Activated T-cell treated with anti-CD3 and anti-CD28 coated beads for 24 hours (primary cell): ENCODE measurements at places on chromosomes 13 and 19.
A peak's percentile ranks its signal among the peaks of the same experiment; 100 is the strongest.

- DNase-seq = no peak
These were observed 13.5 kb upstream of the PRR19 start for GRCh38 chr19:42288387-42288786.

- DNase-seq = no peak
These were observed 368.2 kb upstream of the TSHZ3 start for GRCh38 chr19:31717269-31717923.

DNA sequence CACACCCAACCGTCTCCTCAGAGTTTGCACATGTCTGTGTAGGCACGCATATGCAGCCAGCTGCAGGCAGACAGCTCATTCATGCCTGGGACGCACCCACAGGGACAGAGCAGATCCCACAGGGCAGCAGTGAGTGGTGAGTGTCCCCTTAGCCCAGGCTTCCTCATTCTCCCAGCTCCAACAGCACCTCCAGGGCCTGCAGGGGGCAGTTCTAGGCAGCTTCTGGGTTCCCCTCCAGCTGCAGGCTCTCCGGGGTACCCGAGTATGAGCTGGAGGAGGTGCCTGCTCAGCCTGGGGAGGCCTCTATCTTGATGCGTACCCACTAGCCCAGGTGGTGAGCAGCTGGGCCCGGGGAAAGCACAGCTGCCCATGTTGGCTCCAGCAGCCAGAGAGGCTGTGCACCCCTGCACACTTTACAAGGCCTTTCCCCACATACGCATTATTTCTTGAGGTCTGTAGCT lies 1.3 kb upstream of the SHANK1 start:
- no peak for DNase-seq

DNA sequence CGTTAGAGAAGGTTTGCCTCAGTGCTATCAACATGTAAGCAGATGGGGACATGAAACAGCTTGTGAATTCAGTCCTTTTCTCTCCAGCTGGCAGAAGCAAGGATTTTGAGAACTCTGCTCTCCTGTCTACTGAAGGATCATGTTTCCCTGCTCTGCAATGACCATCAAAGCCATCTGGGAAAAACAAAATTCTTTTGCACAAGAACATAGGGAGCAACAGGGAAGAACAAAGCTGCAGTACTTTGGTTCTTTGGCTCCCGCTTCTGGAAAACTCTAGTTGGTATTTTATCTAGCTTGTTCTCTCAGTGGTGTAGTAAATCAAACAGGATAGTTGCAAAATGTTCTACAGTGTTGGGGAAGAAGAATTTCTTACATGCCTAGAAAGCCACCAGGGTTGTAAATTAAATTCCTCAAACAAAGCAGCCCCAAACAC lies 270.4 kb downstream of the ENOX1 start:
- DNase-seq = no peak

DNA sequence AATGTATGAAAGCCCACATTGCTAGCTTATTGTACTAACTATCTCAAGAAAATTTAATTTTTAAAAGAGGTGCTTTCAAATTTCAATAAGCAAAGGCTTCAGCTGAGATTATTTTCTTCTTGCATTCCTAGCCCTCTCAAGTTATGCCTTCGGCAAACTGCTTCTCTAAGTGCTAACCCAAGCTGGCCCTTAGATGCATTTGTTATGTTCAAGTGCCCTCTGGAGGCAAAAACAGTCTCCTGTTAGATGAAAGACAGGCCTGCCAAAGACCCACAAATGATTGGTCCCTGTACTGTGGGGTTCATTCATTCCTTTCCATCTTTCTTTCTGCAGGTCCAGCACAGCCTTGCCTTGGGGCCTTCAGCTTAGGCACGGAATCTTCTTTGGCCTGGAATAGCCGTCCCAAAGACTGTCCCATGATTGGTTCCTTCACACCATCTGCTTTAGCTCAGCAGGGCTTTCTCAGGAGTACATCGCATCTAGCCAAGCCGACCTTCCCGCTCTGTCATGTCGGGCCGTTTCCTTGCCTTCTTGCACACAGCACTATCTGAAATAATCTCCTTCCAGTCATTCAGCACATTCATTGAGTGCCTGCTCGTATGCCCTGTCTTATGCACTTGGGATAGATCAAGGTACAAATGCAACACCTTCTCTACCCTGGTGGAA lies 26.4 kb upstream of the TPTE2 start:
- peak; percentile 21 for DNase-seq

DNA sequence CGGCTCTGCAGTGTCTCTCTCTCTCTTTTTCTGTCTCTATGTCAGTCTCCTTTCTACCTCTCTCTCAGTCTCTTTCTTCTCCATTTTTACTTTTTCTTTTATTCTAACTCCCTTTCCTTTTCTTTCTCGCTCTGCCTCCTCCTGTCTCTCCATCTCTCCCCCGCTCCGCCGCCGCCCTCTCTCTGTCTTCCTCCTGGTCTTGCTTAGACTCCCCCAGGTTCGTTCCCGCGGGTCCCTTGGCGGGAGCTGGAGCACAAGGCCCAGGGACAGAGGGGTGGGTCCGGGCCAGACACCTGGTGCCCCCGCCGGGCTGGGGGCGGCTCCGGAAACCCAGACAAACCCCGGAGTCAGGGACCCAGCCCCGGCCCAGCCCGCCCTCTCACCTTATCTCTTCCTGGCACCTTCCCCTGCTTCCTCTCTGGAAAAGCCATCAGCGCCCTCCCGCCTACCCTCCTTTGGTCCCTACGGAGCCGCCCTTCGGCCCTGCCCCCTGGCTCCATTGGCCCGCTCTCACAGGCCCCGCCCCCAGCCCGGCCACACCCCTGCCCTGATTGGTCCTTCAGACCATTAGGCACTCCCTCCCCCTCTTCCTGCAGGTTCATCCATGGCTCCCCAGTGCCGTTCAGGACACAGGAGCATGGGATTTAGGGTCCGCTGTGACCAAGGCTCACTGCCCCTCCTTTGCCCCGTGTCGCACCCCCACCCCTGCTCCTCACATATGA lies 15.4 kb upstream of the NOP53 start:
- peak; percentile 42 for DNase-seq

DNA sequence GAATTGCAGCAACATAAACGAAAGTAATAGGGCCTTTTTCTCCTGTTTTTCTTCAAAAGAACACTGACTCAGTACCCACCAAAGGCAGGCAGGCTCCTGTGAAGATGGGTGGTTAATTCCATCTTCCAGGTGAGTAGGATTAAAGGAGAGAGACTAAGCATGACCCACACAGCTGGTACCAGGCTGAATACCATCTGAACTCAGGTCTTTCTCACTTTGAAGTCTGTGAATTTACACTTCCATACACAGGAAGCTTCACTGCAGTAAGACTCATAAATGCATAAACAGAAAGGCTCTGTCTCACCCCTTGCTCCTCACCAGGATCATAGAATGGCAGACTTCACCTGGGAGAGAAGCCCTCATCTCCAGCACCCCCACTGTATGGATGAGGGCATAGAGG lies 194.6 kb downstream of the KLF12 start:
- no peak for DNase-seq

- DNase-seq = no peak
These were observed 6.0 kb upstream of the RSPH6A start for GRCh38 chr19:45821103-45821521.

DNA sequence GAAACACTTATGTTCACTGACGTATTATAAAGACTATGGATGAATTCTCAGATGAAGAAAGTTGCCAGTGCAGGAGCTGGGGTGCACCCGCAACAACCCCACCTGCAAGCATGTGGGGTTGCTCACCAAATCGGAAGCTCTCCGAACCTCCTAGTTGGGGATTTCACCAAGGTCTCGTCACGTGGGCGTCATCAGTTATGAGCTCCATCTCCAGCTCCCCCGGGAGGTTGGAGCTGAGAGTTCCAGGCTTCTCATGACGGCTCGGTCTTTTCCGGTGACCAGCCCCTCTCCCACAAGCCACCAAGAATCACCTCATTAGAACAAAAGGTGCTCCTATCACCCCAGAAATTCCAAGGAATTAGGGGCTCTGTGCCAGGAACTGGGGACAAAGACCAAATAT lies 46.1 kb upstream of the TUBGCP3 start:
- no peak for DNase-seq

DNA sequence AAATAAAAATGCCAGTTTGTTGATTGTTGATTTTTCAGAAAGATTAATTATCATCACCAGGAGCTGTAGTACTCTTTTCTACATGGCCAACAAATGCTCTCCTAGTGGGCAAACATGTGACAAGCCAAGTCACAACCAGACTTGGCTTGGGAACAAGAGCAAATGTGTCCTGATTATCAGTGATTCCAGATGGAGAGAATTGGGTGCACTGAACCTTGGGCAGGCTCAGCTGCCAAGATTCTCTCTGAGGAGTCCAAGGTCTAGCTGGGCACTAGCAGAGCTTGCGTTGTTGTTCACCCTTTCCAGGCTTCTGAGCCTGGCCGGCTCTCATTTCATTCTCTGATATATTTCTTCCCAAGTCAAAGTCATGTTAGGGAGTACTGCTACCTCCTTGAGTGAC lies 27.3 kb upstream of the GPI start:
- no peak for DNase-seq

DNA sequence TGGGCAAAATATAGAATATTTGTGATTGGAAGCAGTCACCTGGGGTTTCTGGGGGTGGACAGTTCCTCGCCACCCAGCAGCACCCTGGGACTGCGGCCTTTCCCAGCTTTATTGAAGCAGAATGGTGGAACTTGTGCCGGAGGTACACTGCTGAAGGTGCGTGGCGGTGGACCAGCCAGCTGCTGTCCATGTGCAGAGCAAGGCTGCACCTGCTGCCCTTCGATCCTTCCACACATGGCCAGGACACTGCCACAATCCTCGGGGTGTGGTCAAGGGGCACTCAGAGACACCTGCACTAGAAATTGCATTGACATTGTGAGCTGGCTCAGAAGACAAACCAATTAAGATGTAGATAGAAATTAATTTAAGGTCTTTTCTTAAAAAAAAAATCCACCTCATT lies 11.4 kb upstream of the GPI start:
- DNase-seq = no peak

GRCh38 chr13:67120872-67121531 lies 109.1 kb downstream of the PCDH9 start:
- DNase-seq = no peak

- no peak for DNase-seq
These were observed 52.8 kb downstream of the ELF1 start for GRCh38 chr13:40966298-40966697.

DNA sequence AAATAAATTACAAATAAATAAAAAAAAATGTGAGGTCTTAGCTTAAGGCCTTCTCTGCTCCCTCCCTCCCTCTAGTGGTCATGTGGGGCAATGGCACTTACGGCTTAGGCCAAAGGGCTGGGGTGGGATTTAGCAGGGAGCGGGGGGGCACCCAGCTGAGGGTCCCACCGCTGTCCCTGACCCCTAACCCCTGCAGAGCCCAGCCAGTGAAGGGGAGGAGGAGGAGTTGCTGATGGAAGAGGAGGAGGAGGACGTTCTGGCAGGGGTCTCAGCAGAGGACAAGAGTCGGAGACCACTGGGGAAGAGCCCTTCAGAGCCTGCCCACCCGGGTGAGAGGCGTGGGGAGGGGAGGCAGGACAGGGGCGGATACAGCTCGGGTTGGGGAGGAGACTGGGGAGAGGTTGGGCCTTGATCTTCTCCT lies 9.3 kb downstream of the MPND start:
- DNase-seq = no peak

DNA sequence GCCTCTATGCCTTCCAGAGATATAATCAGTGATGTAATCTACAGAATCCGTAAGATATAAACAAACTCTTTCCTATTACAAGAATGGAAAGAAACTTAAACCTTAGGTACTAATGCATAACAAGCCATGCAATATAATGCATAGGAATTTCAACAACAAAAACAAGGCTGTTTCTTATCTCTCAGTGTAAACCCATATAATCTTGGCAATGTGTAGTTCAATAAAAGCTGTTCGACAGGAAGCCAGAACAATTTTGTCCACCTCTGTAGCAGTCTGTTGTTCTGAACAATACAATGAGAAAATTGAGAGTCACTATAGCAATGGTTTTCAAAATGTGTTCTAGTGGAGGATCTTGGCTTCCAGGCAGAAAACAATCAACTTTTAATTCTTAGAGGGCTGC lies 111.5 kb upstream of the FREM2 start:
- DNase-seq = no peak

DNA sequence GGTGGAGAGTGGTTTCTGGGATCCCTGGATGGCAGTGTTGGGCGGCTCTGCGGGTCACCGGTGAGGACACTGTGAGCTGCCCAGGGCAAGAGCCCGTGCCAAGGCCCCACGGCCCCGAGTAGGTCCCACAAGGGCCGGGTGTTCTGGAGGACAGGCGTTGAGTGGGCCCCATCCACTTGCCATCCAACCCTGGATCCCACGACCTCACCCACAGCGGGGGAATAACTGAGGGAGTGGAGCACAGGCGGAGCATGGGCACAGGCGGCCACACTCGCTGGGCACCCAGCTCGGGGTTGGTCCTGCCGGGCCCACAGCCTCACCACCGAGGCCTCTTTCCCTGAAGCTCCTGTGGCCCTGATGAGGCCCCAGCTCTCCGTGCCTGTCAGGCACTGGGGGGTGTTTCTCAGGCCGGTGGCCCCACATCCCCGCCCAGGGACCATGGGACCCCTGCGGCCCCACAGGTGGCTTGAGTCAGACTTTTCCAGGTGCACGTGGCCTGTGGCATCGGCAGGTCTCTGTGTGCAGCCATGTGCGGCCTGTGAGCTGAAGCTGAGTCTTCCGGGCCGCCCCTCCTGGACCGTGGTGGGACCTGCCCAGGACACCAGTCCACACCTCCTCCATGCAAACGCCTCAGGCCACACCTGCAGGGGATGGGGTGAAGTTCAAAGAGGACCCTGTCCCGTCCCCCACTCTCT lies 16.6 kb downstream of the TMEM255B start:
- DNase-seq = no peak

DNA sequence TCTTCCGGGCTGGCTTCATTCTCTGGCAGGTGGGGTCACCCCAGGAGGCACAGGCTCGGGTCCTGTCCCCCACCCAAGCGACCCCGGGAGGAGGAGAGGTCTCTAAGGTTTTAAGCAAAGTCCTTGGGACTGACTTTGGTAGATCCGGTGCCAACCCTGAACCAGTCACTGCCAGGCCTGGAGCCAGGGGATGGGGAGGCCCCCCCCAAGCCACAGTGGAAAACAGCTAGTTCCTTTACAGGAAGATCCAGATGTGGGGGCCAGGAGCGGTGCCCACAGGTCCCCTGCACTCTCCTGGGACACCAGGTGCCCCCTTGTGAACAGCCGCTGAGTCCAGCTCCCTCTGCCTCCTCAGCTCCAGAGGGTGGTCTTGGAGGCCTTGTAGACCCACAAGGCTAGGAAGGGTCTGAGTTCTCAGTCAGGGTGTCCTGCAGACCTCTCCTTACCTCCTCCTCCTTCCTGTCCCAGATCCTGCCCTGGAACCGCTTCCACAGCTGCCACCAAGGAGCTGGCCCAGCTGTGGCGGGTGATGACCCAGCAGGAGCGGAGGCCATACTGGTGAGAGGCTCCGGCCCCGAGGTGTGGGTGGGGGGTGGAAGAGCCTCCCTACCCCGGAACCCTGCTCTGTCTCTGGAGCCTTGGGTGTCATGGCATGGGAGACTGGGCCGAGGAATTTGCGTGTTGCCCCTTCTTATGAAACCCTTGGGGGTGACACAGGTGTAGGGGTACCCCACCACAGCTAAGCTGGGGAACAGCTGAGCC lies 6.0 kb downstream of the SIX5 start:
- DNase-seq = no peak

DNA sequence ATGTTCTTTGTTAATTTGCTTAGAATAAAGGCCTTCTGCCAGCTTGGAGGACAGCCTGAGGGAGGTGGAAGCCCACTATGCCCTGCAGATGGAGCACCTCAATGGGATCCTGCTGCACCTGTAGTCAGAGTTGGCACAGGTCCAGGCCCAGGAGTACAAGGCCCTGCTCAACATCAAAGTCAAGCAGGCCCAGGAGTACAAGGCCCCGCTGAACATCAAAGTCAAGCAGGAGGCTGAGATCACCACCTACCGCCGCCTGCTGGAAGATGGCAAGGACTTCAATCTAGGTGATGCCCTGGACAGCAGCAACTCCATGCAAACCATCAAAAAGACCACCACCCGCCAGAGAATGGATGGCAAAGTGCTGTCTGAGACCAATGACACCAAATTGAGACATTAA lies 41.7 kb downstream of the ZNF85 start:
- DNase-seq = no peak
